ENCODE measurements at places on chromosomes 2 and 18.

GRCh38 chr2:98463081-98463481 is 18.4 kb downstream of the INPP4A start:
- no peak for DNase-seq

GRCh38 chr2:198659096-198659870 is 798.5 kb downstream of the SATB2 start:
- no peak for DNase-seq

GRCh38 chr2:223811757-223812156 is 25.6 kb downstream of the AP1S3 start:
- DNase-seq = no peak

GRCh38 chr2:12277241-12278034 is 439.3 kb upstream of the TRIB2 start:
- no peak for DNase-seq

- DNase-seq = no peak
Measured at GRCh38 chr2:37453027-37453426, 108.6 kb downstream of the QPCT start.

DNA sequence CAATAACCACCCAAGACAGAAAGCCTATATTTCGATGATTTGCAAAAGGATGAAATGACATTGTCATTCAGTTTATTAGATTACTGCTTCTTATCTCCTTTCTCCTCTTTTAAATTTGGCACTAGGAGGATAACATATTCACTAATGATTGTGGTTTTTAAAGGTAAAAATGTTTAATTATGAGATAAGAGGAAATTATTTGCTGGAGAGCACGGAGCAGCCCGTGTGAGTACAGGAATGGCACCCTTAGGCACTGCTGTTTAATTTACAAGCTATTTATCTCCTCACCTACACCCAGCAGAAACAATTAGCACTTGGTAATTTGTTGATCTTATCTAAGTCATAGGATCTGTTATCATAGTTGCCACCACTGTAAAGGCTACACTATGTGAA is 87.4 kb upstream of the SP3 start:
- DNase-seq = no peak

DNA sequence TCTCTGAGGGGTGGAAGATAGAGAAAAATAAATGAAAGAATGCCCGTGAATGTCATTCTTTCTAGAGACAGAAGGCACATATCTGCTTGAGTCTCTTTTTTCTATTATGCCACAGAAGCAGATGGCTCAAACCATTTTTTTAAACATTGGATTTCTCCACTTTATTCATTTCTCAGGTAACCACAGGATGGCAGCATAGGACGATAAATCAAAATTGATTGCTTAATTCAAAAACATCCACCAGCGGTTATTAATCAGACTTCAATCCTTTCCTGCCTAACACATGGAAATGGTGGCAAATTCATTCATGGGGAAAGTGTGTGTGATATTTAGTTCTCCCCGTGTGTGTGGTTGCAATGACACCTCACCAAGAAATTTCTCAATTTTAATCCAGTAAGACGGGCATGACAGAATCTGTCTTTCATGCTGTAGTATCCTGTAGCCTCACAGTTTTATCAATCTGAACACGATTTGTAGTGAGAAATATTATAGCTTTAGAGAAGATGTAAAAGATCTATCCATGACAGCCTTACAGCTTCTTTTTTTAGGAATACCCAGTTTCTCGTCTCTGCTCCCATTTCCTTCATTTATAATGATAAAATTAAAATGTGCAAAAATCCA is 72.2 kb downstream of the DSC3 start:
- no peak for DNase-seq

GRCh38 chr2:235371018-235371417 is 122.8 kb upstream of the AGAP1 start:
- DNase-seq = no peak

DNA sequence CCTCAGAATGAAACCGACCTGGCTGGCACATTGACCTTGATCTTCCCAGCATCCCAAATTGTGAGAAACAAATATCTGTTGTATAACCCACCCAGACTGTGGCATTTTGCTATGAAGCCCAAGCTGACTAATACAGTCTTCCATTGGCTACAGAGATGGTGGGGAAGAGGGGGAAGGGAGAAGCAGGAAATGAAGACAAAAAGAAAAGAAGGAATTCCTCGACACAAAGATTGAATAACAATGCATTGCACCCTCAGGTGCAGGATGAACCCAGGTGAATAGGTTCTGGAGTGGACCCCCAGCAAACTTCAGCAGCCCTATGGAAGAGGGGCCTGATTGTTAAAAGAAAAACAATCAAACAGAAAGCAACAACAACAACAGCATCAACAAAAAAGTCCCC is 270.7 kb downstream of the FSIP2 start:
- DNase-seq = no peak

DNA sequence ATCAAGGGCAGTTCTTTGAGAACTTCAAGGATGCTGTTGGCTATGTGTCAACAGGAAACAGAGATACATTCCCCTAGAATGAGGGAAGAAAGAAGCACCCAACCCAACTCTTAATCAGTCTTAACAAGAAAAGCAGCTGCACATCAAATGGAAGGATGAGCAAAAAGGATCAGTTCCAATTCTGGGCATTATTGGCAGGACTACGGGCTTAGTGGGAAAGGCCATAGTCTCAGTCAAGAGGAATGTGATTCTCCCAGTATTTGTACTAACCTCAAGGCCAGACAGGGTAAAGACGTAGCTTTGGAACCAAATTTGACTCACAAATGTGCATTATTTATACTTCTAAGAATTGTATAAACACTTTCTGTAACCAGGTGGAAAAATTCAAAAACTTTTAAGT is 18.2 kb downstream of the BMP10 start:
- no peak for DNase-seq

DNA sequence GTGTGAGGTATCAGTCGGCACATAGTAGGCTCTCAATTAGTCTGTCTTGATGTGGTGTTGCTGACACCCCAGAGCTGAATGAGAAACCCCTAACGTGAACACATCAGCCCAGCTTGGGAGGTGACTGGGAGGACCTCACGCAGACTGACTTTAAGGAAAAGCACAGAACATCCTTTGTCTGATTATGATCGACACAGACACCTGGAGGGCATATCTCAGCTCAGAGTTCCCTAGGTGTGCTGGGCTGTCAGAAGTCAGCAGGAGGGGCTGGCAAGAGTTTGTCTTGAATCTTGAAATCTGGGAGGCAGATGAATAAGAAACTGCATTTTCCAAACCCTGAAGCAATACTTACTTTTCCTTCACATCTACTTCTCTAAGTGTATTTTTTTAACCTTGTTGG is 16.8 kb upstream of the MYCN start:
- DNase-seq = no peak

GRCh38 chr18:49400398-49401072 is 59.9 kb downstream of the DYM start:
- DNase-seq = no peak

GRCh38 chr2:152573168-152573567 is 144.1 kb downstream of the PRPF40A start:
- peak; percentile 71 for DNase-seq

- DNase-seq = no peak
Measured at GRCh38 chr2:176112375-176113302, 3.9 kb upstream of the HOXD10 start.

- no peak for DNase-seq
Measured at GRCh38 chr2:52264488-52264887, 1232.6 kb upstream of the NRXN1 start.

GRCh38 chr2:150572961-150573395 is 85.5 kb upstream of the RND3 start:
- no peak for DNase-seq

GRCh38 chr18:43665105-43665788 is 388.0 kb upstream of the SYT4 start:
- no peak for DNase-seq
